ENCODE measurements at places on chromosomes 11 and 22. TPM values are rescaled to one million over a fixed set of nuclear protein-coding genes. Genes with fewer than 3 reads are reported as not detected.

DNA sequence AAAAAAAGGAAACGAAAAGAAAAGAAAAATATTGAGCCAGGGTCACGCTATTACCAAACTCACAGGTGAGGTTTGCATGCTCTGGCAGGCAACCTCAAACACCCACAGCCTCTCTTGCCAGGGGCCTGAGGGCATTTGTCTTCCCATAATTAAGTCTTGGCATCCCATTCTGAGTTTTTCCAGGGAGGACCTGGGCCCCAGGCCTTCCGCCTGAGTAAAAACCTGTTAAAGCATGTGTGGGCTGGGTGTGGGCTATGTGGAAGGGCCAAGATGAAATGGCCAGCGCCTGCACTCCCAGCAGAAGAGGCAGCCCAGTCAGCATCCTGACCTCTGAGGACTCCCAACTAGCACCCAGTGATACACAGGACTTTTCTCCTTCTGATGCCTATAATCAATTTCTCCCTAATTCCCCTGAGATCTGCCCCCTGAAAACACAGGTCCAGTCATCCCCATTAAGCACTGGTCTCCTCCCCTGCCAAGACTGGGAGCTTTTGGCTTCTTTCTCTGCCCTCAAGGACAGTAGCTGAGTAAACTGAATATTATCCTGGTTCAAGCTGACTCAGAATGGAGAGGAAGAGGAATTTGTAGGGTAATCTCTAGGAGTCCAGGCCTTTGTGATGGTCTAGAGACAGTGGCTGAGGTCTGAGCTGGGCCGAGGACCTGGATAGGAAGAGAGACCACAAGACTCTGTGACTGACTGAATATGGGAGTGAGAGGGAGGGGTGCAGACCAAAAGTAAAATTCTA lies 35.6 kb upstream of the ACER3 start:
- peaks cover 5% of the 10 kb centered on the region for H3K36me3 ChIP-seq
- no peaks in the 10 kb centered on the region for H3K4me1 ChIP-seq
- DNase-seq: no peak
- H3K4me3 ChIP-seq: no peak overlapping the region

Gene CWF19L2
- 36.3 TPM for total RNA-seq

Gene SSTR3
- total RNA-seq: 0.53 TPM

Gene OR2D2
- not detected for total RNA-seq

- H3K4me1 ChIP-seq: no peaks in the 10 kb centered on the region
- H3K4me3 ChIP-seq: no peak overlapping the region
- H3K27me3 ChIP-seq: no peaks in the 10 kb centered on the region
- no peak for DNase-seq
Observed at GRCh38 chr22:44458044-44459020, 39.7 kb downstream of the RTL6 start.
